NCI-H1417 treated with DMSO at 0.1 percent for 48 hours (cell line): ENCODE measurements at places on chromosomes 4 and X.

DNA sequence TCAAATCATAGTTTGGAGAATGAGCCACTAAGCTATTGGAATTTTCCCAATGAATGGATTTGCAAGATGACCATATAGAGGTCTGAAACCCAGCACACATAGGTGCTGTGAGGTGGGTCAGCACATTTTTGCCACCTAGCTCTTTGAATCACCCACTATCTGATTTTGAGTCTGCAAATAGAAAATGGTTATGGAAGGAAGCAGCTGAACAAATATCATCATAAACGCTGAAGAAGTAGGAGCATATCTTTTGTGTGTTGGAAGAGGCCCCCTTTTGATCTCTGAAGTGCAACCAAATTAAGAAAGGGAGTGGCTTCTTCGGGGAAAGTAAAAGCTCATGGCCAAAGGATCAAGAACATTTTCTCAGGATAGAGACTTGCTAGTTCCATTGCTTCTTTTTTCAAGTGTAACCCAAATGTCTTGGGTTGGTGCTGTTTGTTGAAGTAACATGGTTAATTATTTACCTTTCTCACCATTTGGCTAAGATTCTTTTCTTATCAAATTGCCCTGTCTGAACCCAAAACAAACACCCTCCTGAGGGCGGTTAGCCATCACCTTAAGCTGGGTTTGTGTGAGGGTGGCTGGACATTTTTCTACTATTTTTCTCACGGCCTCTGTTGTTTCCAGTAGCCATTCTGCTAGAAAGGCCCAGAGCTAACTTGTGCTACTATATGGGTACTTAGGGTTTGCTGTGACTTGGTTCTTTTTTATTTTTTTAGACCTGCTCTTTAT is 18.4 kb upstream of the SORBS2 start:
- no peak for DNase-seq

DNA sequence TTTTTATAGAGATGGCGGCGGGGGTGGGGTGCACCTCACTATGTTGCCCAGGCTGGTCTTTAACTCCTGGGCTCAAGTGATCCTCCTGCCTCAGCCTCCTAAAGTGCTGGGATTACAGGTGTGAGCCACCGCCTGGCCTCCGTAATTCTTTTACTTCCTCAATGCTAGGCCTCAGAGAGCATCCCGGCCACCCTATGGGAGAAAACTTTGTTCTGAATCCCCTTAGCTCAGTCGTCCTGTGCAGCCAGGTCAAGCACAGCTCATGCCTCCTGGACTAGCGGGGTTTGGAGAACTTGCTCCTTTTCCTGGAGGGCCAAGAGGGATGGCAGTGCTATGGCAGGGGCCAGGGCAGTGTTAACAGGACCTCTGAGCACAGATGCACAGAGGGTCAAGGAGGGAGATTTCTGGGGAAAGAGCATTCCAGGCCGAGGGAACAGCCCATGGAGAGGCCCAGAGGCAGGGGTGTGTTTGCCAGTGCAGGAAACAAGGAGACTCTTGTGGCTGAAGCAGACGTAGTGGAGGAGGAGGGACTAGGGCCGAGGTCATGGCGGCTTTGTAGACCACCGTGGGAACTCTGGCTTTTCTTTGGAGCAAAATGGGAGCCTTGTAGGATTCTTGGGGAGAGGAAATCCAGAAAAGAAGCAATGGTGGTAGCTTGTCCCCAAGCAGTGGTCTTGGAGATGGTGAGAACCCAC is 9.8 kb upstream of the TNIP2 start:
- no peak for DNase-seq

- no peak for DNase-seq
These were observed 141.4 kb upstream of the LNX1 start for GRCh38 chr4:53732661-53733060.

DNA sequence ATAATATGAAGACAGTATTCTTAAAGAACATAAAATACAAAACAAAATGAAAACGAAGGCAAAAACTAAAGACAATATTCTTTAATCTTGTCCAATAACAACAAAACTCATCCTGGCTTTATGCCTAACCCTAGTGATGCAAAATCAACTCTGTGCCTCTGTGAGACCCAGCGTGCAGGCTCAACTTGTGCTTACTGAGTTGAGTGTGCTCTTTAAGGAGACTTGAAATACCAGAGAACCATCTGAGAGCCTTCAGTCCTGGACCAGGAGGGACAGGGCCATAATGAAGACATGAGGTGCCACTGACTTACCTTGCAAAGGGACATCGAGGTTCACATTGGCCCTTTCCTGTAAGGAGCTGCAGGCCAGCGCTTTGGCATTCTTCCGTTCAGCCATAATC is 77.1 kb downstream of the NSUN7 start:
- DNase-seq = no peak

- no peak for DNase-seq
These were observed 36.7 kb upstream of the EDA2R start for GRCh38 chrX:66675541-66675940.

GRCh38 chr4:184165291-184165690 is 52.4 kb downstream of the ENPP6 start:
- DNase-seq = no peak

DNA sequence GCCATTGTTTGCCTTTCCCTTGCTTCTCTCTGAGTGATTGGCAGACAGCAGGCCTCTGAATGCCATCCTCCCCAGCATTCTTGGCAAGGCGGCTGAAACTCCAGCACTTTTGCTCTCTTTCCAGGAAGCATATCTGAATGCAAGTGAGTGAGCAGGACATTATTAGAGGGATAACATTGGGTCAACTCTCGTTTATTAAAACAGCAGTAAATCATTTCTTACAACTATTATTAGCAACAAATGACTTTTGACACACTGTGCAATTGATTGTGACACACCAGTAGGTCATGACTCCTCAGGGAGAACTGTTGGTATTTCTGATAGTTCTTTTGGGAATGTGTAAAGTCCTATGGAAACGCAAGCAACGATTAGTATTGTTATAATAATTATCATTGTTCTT is 103.8 kb downstream of the EFNB1 start:
- no peak for DNase-seq

DNA sequence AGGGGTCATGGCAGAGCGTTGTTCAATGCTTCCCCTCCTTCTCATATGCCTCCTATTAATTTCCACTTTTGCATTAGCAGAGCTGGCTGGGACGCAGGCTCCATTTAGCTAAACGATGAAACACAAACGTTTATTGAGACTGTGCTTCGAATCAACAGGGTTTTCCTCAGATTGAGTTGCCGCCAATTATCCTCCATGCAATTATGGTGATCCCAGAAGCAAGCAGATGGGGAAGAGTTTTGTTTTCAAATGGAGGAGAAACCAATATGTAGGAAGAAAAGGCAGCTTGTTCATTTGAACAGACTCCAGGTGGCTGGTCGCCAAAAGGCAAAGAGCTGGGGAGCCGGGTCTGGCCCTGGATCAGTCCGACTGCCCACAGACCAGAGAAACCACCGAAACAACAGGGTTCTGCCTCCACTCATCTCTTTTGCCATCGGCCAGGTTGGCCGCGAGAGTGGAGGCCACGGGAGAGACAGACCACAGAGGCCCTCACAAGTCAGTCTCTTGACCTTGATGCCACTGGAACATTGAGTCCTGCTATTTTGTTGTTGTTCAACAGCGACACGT is 184.8 kb downstream of the GBA3 start:
- no peak for DNase-seq

GRCh38 chrX:131951166-131951565 is 71.9 kb upstream of the STK26 start:
- DNase-seq = no peak

DNA sequence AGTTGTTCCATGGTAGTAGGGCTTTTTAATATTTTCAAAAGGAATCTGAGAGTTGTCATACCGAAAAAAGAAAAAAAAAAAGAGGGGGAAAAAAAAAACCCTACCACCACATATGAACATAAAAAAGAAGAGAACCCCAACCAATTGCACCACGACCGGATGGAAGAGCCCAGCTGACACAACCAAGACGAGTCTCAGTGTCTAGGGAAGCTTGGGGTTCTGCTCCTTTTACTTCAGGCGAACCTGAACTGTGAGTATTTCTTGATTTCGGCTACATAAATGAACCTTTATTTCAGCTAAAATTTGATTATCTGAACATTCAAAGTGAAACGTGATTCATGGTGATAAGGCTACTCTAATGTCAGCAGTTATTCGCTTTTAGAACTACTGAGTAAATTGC is at the start of gene GPR34:
TSS of gene GPR34 (plus strand) at position 139 of the 400 bp plus-strand sequence. CDS start 6,661 bp downstream, outside the sequence.
- no peak for DNase-seq

GRCh38 chrX:103585411-103586313 is at the start of gene TCEAL4:
TSS of gene TCEAL4 (plus strand) at chrX:103585515. CDS start at chrX:103586676, 1,161 bp downstream.
- DNase-seq = no peak

- peak; percentile 39 for DNase-seq
These were observed 103.6 kb downstream of the UCHL1 start for GRCh38 chr4:41360214-41360920.

DNA sequence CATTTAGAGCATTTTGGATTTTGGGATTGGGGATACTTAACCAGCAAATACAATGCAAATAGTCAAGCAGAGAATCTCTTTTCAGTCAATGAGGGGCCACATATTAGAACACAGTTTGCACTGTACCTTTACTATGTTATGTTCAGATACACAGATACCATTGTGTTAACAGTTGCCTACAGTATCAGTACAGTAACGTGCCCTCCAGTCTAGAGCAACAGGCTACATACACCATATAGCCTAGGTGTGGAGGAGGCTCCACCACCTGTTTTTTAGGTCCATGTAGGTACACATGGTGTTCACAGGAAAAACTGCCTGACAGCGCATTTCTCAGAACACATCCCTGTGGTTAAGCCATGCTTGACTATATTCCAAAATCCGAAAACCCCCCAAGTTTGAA is 9.1 kb downstream of the GRPEL1 start:
- no peak for DNase-seq

DNA sequence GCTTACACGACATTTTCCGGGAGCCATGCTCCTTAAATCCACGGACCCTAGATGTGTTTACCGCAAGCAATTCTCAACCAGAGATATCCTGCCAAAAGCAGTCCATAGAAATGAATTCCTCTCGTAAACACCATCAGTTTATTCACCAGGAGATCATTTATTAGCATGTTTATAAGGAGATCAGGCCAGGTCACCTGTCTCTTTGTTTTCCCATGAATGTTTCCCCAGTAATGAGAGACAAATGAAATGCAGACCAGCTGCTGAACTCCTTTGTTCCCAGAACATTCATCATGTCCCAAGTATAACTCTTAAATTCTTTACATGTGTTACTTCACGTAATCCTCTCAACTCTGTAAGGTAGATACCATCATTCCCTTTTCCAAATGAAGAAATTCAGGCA is 137.1 kb downstream of the DDX53 start:
- DNase-seq = no peak

- no peak for DNase-seq
These were observed 67.4 kb downstream of the EGF start for GRCh38 chr4:109979920-109980717.

GRCh38 chr4:73620115-73620792 is at the start of gene RASSF6:
TSS of gene RASSF6 (minus strand) at chr4:73620436. CDS start at chr4:73611795, 8,641 bp downstream.
- peak; percentile 26 for DNase-seq

DNA sequence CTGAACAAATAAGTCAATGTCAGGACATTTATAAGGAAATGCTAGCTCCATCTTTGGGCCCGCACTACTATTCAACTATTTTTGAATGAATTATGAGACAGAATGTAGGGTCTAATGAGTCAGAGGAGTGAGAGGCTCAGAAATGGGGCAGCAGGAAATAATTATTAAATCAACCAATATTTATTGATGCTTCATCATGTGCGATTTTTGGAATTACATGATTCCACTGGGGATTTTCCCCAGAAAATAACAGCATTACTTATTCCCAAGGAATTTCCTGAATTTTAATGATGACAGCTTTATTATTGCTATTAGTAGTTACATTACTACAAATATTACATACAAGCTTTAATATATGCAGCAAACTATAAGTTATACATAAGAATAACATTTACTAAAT is 49.3 kb upstream of the PHF8 start:
- no peak for DNase-seq

GRCh38 chrX:356385-357034 is 30.2 kb downstream of the PPP2R3B start:
- no peak for DNase-seq

- DNase-seq = no peak
These were observed 2.2 kb upstream of the ACSL4 start for GRCh38 chrX:109735202-109735744.

DNA sequence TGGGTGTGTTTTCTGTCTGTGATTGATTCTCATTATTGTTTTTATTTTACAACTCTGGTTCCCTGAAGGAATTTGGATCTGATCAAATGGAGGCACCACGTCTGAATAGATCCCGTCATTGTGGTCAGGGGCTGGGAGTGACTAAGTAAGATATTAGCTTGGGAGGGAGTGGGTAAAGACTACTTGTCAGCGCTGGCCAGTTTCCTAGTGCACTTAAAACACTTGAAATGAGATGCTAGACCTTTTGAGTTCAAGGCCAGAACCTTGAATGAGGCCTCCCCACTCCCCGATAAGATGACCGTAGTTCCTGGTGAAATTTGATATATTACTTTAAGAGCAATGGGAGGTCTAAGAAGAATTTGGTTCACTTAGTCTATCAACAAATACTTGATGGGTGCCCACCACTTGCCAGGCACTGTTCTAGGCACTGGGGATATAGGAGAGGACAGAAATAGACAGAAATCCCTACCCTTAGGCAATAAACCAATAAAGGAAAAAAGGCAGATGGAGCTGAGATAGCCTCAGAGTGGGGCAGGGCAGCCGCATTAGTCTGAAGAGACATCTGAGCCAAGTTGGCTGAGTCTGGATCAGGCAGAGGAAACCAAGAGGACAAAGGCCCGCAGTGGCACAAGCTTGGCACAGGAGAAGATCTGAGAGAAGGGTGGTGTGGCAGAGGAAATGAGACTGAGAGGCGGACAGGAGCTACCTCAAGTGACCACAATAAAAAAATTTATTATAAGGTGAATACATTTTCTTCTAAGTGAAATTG is 11.8 kb downstream of the FAM184B start:
- no peak for DNase-seq

DNA sequence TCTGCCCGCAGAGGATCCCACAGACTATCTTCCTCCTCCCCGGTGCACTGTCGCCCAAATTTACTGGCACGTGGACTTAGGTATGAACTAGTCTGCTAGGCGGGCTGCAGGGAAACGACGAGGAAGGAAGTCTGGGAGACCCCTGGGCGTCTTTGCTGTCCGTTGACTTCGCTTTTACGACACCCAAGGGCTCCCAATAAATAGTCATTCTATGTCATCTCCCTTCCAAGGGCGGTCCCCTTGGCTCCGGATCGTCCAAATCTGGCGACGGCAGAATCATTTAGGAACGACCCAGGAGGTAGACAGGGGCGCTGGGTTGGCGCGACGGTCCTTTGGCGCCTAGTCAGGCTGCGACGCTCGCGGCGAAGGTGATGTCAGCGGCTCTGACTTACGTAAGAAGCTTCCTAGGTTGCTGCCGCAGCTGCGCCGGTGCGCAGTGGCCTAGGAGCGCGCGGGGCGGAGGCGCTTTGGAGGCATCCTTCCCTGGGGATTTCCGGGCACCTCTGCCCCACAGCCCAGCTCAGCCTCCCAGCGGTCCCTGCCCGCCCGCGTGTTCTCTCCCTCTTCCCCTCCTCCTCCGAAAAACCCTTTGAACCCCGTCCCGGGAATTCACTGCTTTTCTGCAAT is 2.2 kb downstream of the NHS start:
- DNase-seq = peak; percentile 17

- DNase-seq = no peak
These were observed 40.3 kb upstream of the ATXN3L start for GRCh38 chrX:13360146-13360545.
